ENCODE measurements at places on chromosomes 11 and 22.

DNA sequence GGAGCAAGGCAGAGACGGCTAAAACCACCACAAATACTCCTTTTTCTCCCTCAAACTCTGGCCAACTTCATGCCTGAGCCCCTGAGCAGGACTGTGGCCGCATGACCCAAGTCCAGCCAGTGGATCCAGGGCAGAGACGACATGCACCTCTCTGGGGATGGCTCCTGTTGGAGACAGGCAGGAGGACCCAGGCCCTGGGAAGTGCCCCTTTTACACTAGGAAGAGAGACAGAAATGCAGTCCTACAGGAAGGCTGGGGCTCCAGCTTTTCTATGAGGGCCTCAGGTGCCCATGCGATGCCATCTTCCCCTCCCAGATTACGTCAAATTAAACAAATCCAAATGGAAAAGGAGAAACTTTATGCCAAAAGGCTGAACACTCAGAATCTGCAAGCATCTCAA, 498.0 kb downstream of the BRD1 start:
- DNase-seq: no peak

- no peak for DNase-seq
These were observed 96.5 kb downstream of the ARHGAP8 start for GRCh38 chr22:44848791-44849420.

- DNase-seq: no peak
These were observed 72.7 kb upstream of the TTC12 start for GRCh38 chr11:113241636-113242054.

GRCh38 chr11:16167706-16168487, 188.4 kb downstream of the SOX6 start:
- DNase-seq: no peak

GRCh38 chr11:11426226-11426952, 73.3 kb upstream of the CSNK2A3 start:
- DNase-seq: no peak

DNA sequence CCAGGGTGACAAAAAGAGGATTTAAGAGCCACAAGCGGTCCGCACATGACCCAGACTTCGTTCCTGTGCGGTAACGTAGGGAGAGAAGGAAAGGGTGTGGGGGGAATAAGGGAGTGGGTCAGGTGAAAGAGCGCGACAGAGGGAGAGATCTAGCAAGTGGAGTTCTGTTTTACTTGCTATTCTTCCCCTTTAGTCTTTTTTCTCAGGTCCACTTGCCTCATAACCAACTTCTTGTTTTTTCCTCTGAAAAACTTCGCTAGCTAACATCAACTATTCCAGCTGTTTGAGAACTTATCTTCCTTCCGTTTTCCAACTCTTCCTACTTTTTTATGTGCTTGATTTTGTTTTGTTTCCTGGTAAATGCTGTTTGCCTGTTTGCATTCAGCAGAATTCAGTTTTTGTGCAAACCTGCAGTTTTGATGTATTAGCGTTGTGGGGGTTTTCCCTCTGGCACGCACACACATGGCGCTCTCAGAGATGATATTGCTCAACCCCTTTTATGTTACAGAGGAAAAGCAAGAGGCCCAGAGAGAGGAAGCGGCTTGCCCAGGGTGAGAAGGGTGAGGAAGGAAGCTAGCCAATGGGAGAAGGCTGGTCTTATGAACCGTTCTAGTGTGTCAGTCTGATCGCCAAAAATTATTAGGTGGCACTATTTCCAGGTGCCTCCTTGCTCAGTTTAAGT, 592 bp upstream of the CTSC start:
- no peak for DNase-seq
